Sigmoid colon (tissue), 7 donors: ENCODE measurements at places on chromosomes 3 and 15. TPM values are rescaled to one million over a fixed set of nuclear protein-coding genes. Genes with fewer than 3 reads are reported as not detected.

GRCh38 chr3:46553154-46553553, 12.9 kb downstream of the LRRC2 start:
- no peak overlapping the region for H3K4me3 ChIP-seq
- no peaks in the 10 kb centered on the region for H3K36me3 ChIP-seq
- no peaks in the 10 kb centered on the region for H3K4me1 ChIP-seq
- no peak for DNase-seq
- H3K27me3 ChIP-seq = no peaks in the 10 kb centered on the region
- H3K27ac ChIP-seq = no peak overlapping the region

- no peak overlapping the region for H3K27ac ChIP-seq
- no peaks in the 10 kb centered on the region for H3K27me3 ChIP-seq
- no peak overlapping the region for H3K4me3 ChIP-seq
- H3K4me1 ChIP-seq = no peaks in the 10 kb centered on the region
- no peak for DNase-seq
- H3K36me3 ChIP-seq = no peaks in the 10 kb centered on the region
These were observed 85.8 kb downstream of the RPLP1 start for GRCh38 chr15:69538379-69538778.

GRCh38 chr3:45272828-45273470, 46.9 kb upstream of the TMEM158 start:
- no peak overlapping the region for H3K27ac ChIP-seq
- no peak for DNase-seq
- no peaks in the 10 kb centered on the region for H3K4me1 ChIP-seq

DNA sequence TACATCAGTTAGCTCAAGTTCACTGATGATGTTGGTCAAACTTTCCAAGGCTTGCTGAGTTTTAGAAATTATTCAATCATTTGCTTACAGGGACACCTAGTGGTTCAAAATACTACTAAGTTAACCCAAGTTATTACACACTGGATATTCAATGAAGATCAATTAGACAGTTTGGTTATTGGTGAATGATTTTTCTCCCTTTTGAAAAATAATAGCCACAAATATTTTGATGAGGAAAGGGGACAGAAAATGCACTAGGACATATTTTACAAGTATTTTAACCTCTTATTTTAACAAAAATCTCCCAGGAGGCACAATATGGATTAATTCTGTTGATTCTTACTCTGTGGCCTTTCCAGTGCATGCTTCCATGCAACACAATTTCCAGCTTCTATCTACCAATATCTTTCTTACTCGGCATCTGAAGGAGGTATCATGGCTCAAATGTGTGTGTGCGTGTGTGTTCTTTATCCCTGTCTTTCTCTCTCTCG, 20.1 kb upstream of the GOLGA6L2 start:
- no peaks in the 10 kb centered on the region for H3K27me3 ChIP-seq
- no peak overlapping the region for H3K4me3 ChIP-seq
- H3K4me1 ChIP-seq = no peaks in the 10 kb centered on the region
- H3K27ac ChIP-seq = no peak overlapping the region
- DNase-seq = no peak

The SHISA5 gene
- total RNA-seq = 62.0 TPM
